Cerebellar nuclear complex (tissue), 1 donor: ENCODE measurements at places on chromosomes 1 and 21.

DNA sequence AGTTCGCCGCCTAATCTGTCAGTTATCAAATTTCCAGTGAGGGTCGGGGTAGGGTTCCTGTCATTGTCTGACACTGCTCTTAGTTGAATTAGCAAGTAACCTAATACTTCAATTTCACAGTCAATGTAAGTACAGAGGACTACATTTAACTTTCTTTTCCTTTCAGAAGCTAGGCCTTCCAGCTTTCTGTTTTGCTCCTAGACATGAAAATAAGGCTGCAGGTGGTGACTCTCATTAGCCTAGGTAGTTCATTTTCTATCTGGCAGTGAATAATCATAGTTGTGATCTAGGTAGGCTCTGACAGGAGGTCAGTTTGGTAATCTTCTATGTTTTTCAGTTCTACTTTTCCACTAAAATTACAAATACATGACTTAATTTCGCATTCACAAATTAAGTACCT lies 783.1 kb downstream of the MRPL39 start:
- no peak for DNase-seq

DNA sequence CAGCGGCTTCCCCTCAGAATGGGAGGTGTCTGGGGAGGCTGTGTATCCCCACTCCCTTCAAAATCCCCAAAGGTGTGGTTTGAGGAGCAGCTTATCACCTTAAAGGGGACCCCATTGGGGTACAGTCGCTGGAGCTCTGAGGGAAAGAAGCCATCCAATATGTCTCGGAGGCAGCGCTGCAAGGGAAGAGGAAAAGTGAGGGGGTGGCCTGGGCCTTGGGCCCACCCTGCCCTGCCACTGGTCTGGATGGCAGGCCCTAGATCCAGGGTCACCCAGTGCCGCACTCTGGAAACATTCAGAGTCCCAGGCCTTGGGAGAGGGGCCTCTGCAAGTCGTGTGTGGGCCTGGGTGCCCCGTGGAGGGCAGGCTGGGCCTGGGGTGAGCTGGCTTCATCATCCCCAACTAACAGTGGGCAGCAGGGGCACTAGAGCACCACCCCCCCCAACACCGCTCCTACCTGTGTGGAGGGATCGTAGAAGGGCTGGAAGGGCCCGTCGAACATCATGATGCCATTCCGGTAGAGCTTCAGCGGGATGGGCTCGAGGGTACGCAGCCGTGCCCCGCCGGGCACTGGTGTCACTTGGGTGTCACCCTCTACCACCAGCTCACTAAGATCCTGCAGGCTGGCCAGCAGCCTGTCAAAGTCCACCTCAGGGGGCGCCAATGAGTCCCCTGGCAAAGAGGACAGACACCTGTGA lies 5.6 kb downstream of the SH3BGRL3 start:
- DNase-seq = no peak

DNA sequence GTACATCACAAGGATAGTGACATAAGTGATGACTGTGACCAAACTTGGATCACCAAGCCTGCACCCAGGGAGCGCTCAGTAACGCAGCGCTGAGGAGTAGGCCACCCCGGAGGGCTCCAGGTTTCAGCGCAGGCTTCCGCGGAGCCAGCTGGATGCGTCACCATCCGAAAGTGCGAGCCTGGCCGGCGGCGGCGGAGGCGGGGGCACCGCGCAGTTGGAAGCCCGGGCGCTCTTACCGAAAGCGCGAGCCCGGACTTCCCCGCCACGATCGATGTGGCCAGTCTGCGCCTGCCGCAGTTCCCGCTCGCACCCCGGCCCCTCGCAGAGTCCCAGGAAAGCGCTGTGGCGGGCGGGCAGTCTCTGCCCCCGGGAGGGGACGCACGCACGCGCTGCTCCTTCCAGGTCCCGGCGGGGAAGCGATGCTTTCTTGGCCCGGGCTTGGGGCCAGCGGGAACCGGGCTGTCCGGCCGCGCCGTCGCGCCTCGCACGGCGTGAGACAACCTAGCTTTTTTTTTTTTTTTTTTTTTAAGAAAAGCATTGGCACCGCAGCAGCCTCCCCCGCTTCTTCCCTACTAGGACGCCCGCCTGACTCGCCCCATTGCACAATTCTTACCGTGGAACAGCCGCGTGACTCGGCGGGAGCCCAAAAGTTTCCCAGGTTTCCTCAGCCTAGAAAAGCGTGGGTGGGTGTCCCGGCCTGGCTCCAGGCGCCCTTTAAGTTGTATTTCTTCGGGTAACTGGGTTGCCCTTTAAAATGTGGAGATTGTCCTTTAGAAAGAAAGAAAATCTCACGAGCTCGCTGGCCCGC lies 36.4 kb upstream of the JAK1 start:
- no peak for DNase-seq

DNA sequence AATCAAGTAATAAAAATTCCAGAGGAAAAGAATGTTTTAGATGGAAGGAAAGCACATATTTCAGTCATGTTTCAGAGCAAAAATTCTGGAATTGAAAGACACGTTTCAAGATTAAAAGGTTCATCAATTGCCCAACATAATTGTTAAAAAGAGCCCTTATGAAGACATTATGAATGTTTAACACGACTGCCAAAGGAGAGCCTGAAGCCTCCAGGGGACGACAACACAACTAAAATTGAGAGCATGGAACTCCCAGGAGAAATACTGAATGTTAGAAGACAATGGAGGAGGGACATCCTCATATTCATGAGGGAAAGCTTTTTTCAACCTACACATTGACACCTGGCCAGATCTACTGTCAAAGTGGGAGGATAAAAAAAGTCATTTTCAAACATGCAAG lies 16.0 kb downstream of the OR2T11 start:
- no peak for DNase-seq

GRCh38 chr21:38434913-38435533 lies 63.3 kb downstream of the ERG start:
- DNase-seq = no peak

DNA sequence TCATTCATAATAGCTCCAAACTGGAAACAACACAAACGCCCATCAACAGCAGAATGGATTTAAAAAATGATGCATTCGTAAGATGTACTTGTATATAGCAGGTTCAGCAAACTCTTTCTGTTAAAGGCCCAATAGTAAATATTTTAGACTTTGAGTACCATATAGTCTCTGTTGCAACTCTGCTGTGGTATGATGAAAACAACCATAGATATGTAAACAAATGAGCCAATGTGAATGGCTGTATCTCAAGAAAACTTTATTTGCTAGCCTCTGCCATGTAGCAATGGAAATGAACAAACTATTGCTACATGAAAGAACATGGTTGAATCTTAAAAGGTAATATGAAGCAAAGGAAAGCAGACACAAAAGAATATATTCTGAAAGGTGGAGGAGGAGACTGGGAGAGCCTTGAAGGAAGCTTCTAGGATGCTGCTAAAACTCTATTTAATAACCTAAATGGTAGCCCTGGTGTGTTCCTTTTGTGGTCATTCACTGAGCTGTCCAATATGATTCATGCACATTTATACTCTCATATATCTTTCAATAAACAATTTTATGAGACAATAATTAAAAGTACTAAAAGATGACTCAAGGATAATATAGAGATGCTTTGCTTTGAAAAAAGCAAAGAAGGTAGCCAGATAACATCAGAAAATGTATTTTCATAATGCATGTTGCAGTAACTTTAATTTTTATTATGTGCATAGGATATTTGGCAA lies 29.1 kb upstream of the FMO3 start:
- no peak for DNase-seq

GRCh38 chr1:28534671-28535070 lies 18.2 kb upstream of the TRNAU1AP start:
- DNase-seq = no peak

GRCh38 chr1:229896306-229896705 lies 170.7 kb upstream of the GALNT2 start:
- DNase-seq = no peak

DNA sequence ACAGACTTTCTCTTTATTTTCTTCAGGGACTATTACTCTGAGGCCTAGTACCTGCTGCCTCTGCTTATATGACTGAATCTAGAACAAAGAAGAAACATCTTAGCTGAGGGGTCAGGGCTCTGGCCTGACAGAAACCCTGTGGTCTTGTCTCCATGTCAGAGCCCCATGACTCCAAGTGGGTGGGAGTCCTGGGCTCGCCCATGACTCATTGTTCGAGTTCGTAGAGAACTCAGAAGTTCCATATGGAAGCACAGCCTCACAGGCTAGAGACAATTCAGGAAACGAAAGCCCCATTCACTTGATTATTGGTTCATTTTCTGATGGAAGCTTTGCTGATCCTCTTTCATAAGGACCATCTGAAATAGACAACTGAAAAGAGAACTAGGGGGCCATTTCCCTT lies 73.2 kb downstream of the CD58 start:
- no peak for DNase-seq
